ENCODE measurements at places on chromosomes 4 and X.

- no peak for DNase-seq
Measured at GRCh38 chr4:46992338-46992737, 1.0 kb downstream of the GABRA4 start.

- DNase-seq = no peak
Measured at GRCh38 chrX:63285375-63285774, 65.8 kb downstream of the SPIN4 start.

DNA sequence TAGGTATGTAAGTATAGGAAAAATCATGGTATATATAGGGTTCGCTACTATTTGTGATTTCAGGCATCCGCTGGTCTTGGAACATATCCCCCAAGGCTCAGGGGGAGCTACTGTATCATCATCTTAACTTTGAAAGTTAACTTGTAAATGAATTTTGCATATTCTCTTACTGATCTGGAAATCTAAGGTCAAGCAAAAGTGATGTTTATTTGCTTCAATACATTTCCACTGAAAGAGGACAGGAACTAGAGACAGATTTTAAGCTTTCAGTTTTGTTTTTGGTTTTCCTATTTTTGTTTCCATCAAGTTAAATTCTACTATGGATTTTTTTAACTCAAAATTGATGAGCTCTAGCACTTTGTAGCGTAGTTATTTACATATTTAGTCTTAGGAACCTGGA is 56.2 kb downstream of the NAF1 start:
- no peak for DNase-seq

DNA sequence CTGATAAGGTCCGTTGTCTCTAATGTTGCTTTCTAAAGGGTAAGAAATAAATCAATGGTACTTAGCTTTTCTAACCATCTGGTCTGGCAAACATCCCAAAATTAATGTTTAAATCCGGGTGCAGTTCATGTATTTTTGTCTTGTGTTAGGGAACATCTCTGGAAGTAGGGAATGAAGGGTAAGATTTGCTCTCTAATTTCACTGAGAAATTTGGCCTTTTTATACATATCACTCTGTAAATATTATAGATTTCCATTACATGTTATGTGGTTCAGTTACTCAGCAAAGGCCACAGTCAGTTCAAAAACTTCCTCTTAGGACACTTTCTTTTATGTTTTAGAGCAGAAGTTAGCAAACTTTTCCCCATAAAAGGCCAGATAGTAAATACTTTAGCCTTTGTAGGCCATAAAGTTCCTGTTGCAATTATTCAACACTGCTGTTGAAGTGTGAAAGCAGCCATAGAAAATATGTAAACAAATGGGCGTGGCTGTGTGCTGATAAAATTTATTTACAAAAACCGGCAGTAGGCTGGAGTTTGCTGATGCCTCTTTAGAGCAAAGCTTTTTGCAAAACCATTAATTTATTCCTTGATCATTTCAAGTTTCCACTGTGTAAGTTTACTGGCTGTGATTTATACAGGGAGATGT is 218.1 kb downstream of the ANTXR2 start:
- DNase-seq = no peak

DNA sequence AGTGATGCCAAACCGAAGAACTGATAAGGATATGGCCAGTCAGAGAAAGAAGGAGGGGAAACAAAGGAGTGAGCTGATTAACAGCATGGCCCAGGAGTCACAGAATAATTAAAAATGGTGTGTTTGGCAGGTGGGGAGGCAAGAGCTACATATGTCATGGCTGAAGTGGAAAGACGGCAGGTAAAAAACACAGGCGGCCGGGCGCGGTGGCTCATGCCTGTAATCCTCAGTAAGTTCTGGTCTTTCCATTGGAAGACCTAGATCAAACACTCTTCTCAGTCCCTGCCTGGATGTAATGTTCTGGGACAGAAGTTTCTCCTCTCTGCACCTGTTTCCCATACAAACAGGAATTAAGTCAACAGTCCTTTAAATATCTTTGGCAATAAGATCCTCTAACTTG is 503.9 kb downstream of the STIM2 start:
- no peak for DNase-seq

GRCh38 chr4:169143335-169143734 is 127.4 kb downstream of the SH3RF1 start:
- DNase-seq = no peak

- no peak for DNase-seq
Measured at GRCh38 chr4:16257611-16258010, 31.3 kb upstream of the TAPT1 start.

DNA sequence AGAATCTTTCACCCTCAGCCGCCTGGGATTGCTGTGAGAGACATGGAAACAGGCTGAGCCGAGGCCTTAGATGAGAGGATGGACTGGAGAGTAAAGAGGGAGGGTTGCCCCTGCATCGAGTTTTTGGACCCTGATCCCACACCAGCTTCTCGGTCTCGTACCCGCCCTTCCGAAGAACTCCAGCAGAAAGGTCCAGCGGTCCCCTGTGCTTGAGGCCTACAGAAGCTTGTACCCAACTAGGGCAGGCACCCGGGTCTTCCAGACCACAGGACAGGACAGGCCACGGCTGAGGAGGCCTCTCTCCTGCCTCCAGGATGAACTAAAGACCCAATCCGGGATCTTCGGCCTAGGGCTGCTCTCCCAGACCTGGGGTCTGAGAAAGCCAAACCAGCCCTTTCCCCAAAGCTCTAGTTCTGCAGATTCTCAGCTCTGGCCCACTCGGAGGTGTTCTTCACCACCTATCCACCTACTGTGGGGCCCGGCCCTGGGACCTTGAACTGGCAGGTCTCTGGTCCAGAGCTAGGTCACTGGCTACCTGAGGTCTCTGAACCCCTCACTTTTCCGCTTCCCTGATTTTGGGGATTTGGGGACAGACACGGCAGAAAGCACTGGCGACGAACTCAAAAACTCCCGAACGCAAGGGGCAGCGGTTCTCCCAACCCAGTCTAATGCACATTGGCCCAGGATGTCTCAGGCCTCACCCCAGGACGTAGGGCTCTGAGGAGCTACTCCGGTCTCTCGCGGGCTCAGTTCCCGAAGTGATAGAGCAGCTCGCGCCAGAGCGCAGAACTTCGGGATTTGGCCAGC is 1.1 kb downstream of the NKX3-2 start:
- no peak for DNase-seq

DNA sequence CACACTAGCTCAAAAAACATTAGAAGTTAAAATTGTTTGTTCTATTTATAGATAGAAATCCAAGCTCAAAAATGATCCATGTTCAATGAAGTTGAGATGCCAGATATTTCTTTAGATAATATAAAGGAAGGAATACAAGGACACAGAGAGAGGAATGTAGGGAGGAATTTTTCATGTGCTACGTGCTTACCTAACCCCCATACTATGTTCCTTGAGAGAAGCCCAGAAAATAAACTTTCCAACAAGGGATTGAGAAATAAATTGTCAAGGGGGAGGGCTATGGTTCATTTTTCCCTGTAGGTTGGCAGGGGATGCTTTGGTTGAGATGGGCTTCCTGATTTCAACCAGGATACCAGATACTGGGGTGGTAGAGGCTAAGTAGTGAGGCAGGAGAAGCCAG is 15.6 kb upstream of the ADH5 start:
- DNase-seq = peak; percentile 33

- no peak for DNase-seq
Measured at GRCh38 chr4:73343432-73343831, 60.7 kb upstream of the ALB start.

GRCh38 chr4:152185786-152186550 is 349.9 kb downstream of the FBXW7 start:
- DNase-seq = no peak

GRCh38 chr4:48212165-48212564 is 57.5 kb downstream of the TEC start:
- DNase-seq = no peak

DNA sequence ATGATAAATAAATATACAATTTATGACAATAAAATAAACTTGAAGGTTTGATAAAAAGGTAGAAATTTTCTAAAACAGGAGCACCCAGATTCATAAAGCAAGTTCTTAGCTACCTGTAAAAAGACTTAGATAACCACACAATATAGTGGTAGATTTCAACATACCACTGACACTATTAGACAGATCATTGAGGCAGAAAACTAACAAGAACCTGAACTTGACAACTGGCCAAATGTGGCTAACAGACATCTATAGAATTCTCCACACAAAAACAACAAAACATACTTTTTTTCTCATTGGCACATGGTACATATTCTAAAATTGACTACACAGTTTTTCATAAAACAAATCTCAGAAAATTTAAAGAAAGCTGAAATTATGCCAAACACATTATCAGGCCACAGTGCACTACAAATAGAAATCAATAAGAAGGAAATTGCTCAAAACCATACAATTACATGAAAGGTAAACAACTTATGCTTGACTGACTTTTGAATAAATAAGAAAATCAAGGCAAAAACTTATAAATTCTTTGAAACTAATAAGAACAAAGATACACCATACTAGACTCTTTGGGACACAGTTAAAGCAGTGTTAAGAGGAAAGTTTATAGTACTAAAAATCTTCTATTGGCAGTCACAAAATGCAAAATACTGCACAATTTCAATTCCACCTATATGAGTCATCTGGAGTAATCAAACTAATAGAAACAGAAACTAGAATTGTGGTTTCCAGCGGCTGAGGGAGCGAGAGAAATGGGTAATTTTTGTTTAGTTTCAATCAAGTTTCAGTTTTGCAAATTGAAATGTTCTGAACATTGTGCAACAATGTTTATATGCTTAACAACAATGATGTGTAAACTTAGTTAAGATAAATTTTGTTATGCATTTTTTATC is 925.6 kb downstream of the SH3BGRL start:
- no peak for DNase-seq

DNA sequence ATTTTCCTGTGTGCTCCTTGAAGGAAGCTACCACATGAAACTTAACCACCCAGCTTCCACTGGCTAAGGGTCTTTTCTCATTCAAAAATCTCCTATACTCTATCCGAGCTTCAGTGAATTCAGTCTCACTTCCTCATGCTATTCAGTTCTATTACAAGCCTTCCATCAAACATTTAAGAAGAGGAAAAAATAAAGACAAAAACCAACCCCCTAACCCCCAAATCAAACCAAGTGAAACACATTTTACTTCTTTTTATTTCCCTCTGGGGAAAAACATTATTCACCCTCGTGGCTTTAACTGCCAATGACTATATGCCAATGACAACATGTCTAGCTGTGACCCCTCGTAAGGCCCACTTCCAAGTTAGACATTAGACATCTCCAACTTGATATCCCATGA is 16.2 kb upstream of the WDR19 start:
- no peak for DNase-seq

DNA sequence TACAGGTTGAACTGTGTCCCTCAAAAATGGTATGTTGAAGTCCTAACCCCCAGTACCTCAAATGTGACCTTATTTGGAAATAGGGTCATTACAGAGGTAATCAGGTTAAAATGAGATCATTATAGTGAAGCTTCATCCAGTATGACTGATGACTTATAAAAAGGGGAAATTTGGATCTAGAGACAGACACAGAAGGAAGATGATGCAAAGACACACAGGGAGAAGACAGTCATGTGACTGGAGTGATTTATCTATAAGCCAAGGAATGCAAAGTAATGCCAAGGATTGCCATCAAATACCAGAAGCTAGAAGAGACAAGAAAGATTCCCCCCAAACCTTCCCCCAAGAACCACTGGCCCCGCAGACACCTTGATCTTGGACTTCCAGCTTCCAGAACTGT is 155.2 kb downstream of the RBMX2 start:
- DNase-seq = peak; percentile 30

DNA sequence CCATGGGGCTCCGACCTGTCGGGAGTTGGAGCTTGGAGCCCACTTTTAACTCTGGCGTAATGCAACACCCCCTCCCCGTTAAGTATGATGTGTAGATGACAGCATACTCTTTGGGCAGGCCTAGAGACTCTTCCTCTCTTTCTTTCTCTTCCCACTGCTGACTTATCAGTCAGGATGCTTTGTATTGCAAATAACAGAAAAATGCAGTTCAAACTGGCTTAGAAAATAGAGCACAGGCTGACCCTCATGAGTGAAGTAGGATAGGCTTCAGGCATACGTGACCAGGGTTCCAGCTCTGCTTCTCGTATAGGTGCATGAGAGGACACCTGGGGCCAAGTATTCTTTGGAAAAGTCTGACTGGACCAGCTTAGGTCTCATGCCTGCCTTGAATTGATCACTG is 23.3 kb upstream of the RNF4 start:
- no peak for DNase-seq

DNA sequence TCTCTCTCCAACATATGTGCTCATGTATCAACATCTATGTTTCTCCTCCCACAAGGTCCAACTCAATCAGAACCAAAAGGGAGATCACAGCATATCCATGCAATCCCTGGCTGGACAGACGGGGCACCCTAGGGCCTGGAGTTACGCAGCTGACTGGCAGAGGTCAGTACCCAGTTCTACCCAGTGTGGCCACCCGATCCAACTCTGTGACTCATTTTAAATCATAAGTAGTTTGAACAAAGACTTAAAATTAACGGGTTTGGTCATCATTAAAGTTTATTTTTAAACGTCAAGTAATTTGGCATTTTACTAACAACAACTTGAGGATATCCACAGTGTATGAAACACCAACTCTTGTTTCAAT is 59.5 kb downstream of the APBB2 start:
- DNase-seq = no peak

DNA sequence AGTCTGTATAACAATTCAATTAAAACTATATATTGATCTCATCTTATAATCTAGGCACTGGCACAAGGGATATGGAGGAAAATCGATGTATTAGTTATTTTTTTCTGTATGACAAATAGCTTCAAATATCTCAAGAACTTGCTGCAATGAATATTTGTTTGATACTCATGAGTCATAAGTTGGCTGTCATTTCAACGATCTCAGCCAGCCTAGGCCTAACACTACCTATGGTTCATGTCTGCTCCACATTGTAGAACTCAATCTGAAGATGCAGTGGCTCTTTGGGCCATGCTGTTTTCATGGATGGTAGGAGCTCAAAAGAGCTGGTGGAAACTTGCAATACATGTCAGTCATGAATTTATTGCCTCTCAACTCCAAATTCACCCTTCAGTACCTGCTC is 44.7 kb downstream of the MAGEB17 start:
- peak; percentile 58 for DNase-seq

DNA sequence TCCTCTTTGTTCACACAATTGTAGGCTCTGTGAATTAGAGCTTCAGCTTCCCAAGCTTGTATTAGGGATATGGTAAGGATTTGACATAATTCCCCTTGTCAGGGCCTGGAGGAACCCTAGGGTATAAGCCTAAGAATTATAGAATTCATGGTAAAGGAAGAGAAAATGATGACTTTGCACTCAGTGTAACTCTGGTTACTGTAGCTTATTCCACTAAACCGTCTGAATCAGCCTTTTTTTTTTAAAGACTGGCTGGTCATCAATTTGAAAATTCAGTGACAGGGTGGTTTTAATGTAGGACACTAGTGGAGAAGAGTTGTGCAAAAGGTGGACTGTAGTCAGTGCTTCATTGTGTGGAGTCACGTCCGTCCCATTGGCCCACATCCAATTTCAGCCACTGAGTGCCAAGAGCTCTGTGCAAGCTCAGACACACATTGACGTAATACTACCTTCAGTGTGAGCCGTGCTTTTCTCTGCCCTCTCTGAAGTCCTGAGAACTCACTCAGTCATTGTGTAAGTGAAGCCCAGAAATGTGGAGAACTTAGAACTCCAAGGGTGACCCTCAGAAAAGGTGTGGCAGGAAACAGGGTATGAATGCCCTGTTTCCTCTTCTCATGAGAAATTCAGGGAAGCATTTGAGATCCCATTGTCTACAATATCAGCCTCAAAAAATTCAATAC is 449.8 kb downstream of the C4orf33 start:
- peak; percentile 26 for DNase-seq

All from fibroblast of skin of right biceps (primary cell).